ENCODE measurements at places on chromosomes 3 and 15. TPM values are rescaled to one million over a fixed set of nuclear protein-coding genes. Genes with fewer than 3 reads are reported as not detected.

Gene C3orf33
- total RNA-seq, result 3.7 TPM

Gene CRYBG3
- 21.6 TPM for total RNA-seq

Gene RNF123
- total RNA-seq, result 29.5 TPM

Gene DTWD1
- total RNA-seq, result 45.2 TPM

Gene FBN1
- total RNA-seq, result 194 TPM

All from posterior vena cava (tissue), 2 donors.